ENCODE measurements at places on chromosomes 5 and 9.

- DNase-seq, result peak; percentile 97
Measured at GRCh38 chr5:74543162-74543995, 97.1 kb downstream of the ENC1 start.

- DNase-seq, result no peak
Measured at GRCh38 chr9:110999379-110999778, 38.9 kb downstream of the LPAR1 start.

DNA sequence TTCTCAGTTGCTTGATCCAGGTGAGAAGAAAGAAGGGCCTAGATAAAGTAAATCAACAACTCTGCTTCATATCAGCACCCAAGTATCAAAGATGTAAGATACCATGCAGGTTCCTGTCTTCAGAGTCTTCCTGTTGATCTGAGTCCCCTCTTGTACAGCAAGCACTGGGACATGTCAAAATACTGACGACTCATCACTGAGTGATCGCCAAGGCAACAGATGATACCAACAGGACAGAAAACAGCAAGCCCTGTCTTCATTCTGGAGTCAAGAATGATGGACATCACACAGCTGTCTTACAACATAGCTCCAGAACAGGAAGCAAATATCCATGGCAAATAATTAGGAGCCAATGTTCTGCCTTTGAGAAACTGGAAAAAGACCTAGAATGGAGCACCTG, 83.7 kb downstream of the TARS1 start:
- DNase-seq, result peak; percentile 8

- DNase-seq, result no peak
Measured at GRCh38 chr9:83563360-83563759, 25.2 kb upstream of the FRMD3 start.

- DNase-seq, result peak; percentile 62
Measured at GRCh38 chr5:1174122-1174936, 27.1 kb upstream of the SLC6A19 start.

GRCh38 chr9:23686896-23687295, 139.1 kb downstream of the ELAVL2 start:
- no peak for DNase-seq

DNA sequence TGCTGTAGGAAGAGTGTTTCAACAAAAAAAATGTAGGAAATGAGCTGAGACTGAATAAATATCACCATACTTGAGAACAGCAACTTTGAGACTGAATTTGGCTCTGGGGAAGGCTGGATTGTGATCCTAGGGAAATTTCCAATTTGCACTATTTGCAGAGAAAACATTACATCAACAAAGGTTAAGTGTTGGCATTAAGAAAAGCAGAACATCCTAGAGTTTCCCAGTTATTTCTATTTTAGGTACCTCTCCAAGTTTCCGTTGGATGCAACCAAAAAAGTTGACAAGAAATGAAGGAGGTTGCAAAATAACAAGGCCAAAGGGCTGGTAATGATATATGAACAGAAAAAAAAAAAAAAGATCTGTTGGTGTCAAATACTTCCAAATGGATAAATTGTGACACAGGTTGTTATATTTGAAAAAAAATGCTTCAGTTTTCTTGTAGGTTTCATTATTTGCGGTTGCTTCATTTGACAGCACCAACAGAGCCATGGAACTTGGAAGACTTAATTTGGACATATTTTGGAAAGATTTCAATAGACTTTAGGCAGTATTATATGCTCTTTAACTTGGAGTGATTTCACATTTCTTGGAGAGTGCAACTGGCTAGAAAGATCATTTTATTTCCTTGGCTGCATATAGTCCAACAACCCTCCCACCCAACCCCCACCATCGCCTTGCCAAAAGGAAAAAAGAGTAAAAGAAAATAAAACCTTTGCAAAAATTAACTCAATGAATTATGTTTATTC, 230.8 kb downstream of the ZNF608 start:
- no peak for DNase-seq

GRCh38 chr5:136655468-136655867, 290.1 kb upstream of the TRPC7 start:
- DNase-seq, result peak; percentile 40

DNA sequence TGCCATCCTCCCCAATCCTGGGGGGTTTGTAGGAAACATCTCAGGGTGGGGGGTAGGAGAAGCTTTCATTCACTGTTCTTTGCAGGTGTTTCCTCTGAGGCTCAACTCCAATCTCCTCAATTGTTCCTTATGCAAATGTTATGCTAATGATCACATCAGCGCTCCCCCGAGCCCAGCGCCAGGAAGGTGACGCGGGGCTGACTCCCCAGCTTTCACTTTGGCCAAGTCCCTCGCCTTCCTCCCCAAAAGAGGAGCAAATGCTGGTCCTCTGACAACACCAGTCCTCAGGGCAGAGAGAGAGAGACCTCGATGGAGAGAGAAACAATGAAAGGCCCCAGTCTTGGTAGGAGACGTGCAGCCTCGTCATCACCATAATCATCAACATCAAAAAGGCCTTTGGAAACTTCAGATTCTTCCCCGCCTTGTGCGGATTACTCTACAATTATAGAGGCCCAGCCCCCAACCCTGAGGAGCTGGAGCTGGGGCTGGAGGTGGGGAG, 39.1 kb downstream of the PCDH1 start:
- DNase-seq, result peak; percentile 64

DNA sequence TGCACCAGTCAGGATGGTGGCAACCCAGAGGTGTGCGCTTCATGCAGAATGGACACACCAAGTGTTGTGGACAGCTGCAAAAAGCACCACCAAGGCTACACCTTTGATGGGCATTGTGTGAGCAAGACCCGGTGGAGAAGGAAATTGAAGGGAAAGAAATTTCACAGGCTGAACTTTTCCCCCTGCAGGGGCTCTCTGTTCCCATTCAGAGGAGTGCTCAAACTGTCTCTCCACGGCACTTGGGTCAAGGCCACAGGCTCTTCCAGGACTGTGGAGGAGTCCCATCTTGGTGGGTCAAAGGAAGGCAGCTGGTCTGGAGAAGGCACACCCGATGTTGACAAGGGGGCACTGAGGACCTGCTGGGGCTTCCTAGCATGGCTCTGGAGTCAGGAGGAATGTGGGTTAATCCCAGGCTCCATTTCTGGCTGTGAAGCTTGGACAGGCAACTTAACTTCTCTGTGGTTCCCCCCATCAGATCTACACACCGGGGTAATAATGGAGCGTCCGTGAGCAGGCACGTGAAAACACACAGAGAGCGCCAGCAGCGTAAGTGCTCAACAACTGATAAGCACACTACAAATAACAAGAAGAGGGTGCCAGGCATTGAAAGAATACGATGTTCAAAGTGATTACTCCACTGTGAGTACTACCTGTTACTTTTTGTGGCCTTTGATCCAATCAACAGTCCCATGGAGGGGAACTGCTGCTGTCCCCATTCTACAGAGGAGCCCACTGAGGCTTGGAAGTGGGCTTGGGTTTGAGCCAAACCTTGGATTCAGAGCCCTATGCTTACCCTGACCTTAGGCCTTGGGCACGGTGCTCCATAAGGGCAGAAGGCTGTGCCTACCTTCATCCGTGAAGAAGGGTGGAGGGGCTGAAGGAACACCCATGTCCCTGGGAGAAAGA, 34.2 kb upstream of the TIFAB start:
- DNase-seq, result no peak

GRCh38 chr5:1014781-1015221, 6.2 kb downstream of the NKD2 start:
- no peak for DNase-seq

- DNase-seq, result peak; percentile 83
Measured at GRCh38 chr5:73625944-73626811, at the start of gene ARHGEF28. TSS of gene ARHGEF28 (plus strand) at chr5:73626196. CDS start at chr5:73684852, 58,656 bp downstream.

DNA sequence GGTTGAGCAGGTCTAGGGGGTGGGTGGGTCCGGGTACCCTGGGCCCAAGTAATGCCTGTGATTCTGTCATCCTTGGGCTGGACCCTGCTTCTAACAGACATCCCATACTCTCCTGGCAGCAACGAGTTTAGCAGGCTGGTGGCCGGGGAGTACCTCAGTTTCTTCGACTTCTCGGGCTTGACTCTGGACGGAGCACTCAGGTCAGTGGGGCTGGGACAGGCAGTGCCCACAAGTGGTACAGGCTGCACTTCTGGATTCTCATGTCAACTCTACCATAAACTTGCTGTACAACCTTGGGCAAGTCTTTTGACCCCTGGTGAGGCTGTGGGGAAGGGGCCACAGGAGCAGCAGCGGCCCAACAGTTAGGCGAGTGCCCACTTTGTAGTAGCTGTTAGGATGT, 21.8 kb downstream of the PSD2 start:
- DNase-seq, result no peak

DNA sequence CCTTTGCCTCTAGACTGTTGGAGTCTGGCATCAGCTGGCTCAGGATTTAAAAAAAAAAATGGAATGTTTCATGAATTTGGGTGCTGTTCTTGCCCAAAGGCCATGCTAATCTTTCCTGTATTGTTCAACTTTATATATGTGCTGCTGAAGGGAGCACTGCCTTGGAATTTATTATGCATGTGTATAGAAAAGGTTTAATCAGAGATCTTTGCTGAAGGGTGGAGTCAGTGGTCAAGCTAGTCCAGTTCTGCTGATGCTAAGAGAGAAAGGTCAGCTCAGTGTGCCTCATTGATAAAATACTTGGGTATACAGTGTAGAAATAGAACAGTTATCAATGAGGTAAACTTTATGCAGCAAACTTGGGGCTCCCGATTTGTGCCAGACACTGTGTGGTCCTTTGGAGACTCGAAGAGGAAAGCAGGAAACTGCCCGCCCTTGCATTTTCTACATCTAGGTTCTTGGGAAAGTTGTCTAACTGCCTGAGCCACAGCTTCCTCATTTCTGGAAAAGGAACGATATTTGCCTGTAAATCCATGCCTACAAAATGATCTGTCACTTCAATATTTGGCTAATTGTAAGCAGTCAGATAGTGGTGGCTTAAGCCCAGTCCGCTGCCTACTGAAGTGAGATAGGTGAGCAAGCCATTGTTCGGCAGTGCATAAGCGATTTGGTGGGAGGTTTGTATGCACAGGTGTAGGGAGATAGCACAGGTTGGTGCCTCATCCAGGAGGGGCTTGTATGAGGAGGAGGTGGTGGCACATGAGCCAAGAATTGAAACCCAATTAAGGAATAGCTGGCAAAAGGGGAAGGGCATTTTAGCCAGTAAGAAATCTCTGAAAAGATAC, 29.2 kb upstream of the GTF2H2C start:
- DNase-seq, result no peak

DNA sequence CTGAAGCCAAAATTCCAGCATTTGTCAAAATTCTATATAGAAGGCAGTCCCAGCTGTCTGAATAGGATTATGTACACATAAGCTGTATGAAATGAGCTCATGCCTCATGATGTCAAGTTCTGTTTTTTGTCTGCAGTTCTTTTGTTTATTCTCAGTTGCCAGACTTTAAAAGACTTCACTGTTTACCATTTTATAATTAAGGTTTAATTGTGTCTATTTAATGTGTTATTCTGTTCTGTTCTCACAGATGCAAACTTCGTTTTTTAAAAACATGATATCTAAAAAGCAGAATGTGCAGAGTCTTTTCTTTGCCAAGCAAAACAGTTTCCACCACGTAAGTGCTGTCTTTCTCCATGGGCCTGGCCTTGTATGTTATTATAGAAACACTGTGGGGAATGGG, 31.1 kb downstream of the ERAP1 start:
- no peak for DNase-seq

GRCh38 chr5:13992795-13993194, 48.3 kb upstream of the DNAH5 start:
- DNase-seq, result no peak

DNA sequence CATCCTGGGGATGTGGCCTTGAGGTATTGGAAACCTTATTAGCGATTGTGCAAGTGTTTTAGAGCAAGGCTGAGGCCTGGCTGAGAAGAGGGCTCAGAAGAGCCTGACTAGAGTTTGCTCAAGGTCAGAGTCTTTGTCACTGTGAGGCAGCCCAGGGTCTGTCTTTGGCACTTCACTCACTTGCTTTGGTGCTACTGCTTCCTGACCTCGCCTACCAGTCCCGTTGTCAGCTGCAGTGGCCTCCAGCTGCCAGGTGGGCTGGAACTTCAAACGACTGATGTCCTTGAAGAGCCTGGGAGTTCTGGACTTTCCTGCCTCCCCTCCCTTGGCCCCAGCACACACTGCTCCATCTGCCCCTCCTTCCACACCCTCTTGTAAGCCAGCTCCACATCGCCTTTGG, 228.0 kb downstream of the SNX18 start:
- DNase-seq, result no peak

GRCh38 chr5:135977375-135977928, 22.7 kb upstream of the LECT2 start:
- DNase-seq, result no peak

DNA sequence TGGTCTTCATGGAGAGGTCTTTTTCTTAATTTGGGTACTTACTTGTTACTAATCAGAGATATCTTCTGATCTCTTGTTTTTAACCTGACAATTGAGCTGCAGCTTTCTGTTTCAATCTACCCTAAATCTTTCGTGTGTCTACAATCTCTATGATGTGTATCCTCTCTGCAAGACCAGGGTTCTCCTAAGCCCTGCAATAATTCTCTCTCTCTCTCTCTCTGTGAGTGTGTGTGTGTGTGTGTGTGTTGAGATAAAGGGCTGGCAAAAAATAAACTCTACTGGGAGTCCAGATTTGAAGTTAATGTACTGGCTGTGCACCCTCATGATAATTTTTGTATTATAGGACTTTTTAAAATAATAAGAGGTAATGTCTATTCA, 57.8 kb upstream of the FBXL7 start:
- no peak for DNase-seq

DNA sequence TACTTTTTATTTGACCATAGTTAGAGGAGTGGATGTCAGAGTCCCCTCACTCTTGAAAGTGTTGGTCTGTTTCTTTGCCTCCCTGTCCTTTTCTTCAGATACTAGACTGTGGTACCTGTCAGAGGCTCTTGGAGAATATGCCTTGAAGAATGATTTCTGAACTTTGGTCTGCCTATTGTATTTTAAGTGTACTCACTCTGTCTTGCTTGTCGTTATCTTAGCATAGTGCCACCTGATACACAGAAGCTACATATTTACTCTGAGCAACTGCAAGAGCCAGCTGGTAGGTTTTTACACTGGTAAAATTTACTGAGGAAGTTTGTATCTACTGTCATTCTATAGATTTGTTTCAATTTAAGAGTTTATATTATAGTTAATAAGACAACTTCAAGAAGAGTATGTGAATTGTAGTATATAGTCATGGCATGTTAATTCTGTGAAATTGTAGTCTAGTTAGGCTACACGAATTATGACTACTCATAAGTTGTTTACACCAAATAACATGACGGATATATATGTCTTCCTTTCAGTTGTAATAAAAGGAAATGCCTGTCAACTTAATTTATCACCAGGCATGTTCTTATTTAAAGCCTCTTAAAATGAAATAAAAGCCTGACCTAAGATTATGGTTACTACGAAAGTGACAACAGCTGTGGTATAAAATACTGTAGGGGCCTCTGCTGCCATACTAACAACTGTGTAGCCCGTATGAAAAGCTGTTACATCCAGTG, 201.7 kb downstream of the KDM4C start:
- no peak for DNase-seq

- no peak for DNase-seq
Measured at GRCh38 chr5:176743136-176743861, 67.1 kb upstream of the UNC5A start.

DNA sequence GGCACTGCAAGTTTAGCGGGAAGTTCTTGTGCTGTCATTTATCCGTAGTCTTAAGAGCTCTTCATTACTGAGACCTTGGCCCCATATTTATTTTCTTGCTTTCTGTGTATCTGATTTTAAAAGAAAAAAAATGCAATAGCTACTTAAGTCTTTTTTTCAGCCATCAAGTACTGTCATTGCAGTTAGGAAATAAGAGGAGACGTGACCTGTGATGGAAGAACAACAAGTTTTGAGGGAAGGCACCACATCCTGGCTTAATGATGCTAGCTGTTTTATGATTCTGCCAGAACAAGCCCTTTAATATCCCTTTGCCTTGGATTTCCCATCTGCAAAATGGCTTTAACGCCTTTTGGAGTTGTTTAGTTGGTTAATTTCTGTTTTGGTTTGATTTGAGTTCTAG, 3.8 kb downstream of the RGMB start:
- peak; percentile 60 for DNase-seq

GRCh38 chr9:94870793-94871558, 144.5 kb downstream of the AOPEP start:
- DNase-seq, result peak; percentile 67
